COR-L47 (cell line): ENCODE measurements at places on chromosomes 12 and 14.

DNA sequence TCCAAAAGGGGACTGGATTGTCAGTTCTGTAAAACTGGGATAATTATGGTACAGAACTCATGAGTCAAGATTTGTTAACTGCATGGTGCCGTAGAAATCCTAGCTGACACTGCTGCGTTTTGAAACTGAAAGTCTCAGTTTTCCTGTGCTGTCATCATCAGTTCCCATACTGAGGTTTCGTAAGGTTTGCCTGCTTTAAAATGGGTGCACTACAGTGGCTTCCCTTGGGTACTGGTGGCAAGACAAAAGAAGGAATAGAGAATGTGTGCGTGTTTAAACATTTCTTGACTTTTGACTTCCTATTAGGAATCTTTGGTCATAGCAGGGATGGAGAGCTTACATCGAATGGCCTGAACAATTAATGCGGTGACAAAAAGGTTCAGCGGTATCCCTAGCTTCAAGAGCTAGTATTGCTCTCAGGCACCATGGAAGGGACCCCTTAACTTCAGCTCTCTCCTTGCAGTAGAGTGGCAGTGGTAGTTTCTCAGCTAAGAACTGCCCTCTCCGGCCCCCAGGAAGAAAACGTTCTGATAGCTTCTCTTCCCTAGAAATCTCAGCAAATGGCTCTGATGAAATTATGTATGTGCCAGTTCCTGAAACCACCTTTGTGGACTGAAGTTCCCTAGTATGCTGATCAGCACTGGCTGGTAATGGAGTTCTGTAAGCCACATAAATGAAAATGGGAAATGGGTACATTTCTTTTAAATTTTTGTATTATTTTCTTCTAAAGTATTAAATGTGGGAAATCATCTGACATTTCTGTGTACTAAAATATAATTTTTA lies 28.9 kb downstream of the ANO6 start:
- DNase-seq, result no peak

DNA sequence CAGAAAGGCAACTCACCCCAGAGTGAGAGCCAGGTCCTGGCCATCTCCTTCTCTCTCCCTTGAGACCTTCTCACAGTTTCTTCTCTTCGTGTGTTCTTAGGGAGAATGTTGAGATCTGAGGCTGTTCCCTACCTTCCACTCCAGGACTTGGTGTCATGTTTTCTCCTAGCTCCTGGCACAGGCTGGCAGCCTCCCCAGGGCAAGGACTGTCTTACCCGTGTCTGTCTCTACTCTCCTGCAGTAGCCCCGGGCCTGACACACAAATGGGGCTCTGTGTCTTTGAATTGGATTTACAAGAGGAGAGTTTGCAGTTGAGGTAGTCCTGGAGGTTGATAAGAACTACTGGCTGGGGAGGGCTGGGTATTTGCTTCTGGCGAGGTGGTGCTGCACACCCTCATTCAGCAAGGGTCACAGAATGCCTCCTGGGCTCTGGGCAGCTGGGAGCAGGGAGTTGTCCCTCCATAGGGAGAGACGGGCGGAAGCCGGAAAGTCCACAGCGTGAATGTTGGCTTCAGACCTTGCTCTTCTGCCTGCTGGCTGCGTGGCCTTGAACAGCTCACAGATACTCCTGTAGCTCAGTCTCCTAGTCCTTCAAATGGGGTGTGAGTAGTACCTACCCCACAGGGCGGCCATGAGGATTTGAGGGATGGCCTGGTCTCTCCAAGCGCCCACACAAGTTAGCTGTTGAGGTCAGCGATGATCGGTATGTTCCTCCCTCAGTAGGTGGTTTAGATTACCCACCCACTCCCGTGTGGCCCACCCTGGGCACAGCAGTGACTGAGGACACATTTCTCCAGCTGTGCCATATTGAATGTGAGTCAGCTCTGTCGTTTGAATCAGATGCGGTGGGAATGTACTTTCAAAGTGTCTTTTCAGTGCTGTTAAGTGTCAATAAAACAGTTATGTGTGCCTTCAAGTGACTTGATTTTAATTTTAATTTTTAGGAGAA lies 10.2 kb downstream of the EP400 start:
- no peak for DNase-seq

- peak; percentile 29 for DNase-seq
Observed at GRCh38 chr14:100305324-100306100, 732 bp downstream of the SLC25A29 start.

GRCh38 chr14:100072783-100073346 lies 7.6 kb downstream of the EVL start:
- DNase-seq, result no peak

DNA sequence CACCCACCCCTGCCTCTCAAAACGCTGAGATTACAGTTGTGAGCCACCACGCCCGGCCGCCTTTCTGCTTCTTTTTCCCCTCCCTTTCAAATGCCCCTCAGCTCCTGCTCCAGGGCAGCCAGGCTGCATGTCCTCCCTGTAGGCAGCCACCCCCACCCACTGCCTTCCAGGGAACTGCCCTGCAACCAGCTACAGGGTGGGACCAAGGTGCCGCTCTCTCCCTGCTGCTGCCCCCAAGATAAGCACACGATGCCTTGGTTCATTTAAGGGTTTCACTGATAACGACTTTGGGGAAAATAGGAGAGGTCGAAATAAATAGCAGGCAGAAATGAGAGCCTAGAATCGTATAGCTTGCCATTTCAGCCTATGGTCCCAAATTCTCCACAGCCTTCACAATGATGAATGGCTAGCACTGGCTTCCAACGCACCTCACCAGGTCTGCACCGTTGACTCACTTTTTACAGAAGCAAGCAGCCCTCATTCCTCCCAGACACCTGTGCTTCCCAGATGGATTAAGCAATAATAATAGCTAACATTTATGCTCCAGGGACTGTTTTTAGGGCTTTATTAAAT lies 40.7 kb downstream of the ATG14 start:
- DNase-seq, result no peak

GRCh38 chr14:61489932-61490331 lies 168.6 kb downstream of the PRKCH start:
- no peak for DNase-seq

DNA sequence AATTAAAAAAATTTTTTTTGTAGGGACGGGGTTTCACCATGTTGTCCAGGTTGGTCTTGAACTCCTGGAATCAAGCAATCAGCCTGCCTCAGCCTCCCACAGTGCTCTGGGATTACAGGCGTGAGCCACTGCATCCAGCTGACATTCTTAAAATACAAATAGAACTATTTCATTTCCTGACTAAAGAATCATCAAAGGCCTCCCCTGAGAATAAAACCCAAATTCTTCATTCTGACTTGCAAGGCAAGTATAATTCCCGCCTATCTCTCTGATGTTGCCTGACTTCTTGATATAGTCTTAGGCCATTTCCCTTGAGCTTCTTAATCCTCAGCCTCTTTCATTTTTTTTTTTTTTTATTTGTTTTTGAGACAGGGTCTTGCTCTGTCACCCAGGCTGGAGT lies 4.4 kb upstream of the BICD1 start:
- no peak for DNase-seq

- no peak for DNase-seq
Observed at GRCh38 chr14:60616461-60616959, 32.8 kb downstream of the SIX1 start.

GRCh38 chr14:68749487-68750475 lies 43.1 kb downstream of the ZFP36L1 start:
- DNase-seq, result no peak

- DNase-seq, result no peak
Observed at GRCh38 chr14:88422919-88423650, 37.6 kb downstream of the SPATA7 start.

GRCh38 chr12:127943481-127944210 lies 323.3 kb upstream of the TMEM132C start:
- no peak for DNase-seq

- no peak for DNase-seq
Observed at GRCh38 chr12:124727264-124727800, 136.3 kb downstream of the SCARB1 start.

DNA sequence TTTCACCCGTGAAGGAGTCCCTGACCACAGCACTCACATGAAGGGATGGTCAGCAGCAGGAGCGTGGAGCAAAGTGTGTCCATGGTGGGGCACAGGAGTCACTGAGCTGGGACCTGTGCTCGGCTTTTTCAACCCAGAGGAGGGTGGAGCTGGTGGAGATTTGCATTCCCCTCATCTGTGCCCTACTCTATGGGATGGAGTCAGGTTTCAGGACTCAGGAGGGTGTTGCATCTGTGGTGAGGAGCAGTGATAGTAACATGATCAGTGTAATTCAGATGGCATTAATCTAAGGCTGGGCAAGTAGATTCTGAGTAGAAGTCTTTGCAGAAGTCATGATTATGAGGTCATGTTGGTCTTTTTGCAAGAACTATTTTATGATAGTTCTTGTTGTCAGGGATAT lies 511.9 kb downstream of the TMEM121 start:
- DNase-seq, result no peak

- DNase-seq, result no peak
Observed at GRCh38 chr12:66539431-66539830, 139.4 kb downstream of the GRIP1 start.

DNA sequence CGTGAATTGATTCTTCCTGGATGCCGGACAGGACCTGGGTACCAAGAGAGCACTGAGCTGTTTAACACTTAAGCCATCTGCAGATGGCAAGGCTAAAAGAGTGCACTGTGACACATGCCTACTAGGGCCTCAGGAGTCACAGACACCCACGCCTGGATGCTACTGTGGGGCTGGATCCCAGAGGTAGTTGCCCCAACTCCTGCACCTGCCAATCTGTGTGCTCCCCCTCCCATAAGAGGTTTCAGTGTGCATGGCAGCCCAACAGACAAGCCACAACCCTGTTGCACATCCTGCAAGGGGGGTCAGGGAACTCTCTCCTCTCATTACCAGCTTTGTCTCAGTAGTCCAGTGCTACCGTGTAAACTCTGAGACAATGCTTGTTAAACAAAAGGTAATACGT lies 169.0 kb downstream of the CEP128 start:
- no peak for DNase-seq

DNA sequence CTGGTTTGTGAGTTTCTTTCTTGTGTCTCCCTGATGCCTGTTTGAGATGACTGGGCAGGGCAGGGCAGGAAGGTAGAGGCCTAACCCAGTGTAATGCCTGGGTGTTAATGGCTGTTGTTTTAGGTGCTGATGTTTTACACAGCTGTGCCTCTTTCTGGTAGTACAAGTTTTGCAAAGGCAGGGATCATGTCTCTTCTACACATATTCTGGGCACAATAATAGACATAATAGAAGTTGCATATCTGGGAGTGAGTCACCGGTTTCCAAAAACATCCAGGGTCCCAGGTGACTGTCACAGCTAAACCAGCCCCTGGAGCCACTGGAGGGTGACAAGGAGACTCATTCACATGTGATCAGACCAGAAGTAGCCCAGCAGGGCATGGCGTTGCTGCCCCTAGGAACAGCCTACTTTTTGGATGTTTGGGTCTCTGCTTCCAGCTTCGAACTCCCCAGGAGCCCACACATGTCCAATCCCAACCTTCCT lies 18.1 kb downstream of the TPCN1 start:
- no peak for DNase-seq

DNA sequence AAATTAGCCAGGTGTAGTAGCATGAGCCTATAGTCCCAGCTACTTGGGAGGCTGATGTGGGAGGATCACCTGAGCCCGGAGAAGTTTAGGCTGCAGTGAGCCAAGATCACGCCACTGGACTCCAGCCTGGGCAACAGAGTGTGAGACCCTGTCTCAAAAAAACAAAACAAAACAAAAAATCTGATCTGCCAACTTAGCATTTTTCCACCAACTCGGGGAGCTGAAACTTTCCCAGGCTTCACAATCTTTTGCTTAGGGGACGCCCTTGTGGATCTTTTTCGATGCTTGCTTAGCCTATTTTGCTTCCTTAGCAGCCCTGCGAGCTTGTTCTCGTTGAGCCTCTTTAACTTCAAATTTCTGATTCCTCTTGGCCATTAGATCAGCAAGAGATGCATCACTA lies 13.8 kb downstream of the CCDC177 start:
- no peak for DNase-seq

- DNase-seq, result no peak
Observed at GRCh38 chr14:55850825-55851241, 267.4 kb upstream of the PELI2 start.

- DNase-seq, result no peak
Observed at GRCh38 chr14:30143627-30144026, 216.0 kb upstream of the PRKD1 start.

DNA sequence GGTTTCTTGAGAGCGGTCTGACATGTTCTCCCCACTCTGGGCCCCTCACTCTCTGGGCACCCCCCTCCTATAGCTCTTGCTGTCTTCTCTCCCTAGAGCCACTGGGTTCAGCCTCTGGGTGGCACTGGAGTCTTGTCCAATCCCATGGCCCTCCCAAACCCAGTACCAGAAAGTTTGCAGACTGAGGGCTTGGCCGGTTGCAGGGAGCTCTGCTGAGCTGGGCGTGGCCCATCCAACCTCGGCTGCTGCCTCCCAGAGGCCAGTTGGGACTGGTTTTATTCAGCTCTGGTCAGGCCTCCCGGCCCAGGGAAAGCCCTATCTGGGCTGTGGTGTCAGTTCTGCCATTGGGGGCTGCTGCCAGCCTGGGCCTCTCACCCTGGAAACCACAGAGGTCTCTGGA lies 37.9 kb downstream of the ISCA2 start:
- DNase-seq, result no peak

DNA sequence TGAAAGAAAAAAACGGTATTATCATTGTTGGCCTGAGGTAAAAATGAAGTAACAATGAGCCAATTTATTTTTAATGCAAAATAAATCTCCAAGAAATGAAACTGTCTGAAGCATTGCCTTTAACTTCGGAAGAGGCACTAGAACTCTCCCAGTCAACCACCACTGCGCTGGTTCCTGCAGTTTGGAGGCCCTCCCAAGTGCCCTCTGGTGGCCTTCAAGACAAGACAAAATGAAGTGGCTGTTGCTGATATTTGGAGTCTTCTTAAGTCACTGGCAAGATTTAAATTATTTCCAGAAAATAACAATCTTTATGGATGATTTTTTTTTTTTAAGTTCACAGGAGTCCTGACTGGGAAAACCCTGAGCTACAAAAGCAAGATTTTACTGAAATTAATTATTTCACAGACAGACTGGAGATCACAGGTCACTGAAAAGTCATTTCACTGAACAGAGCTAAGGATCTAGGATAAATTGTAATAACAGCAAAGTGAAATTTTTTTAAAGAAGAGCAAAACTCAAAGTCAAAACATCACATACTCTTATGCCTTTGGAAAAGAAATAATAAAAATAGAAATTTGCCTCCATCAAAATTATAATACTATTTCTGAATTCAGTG lies 58.2 kb downstream of the DICER1 start:
- DNase-seq, result peak; percentile 75

DNA sequence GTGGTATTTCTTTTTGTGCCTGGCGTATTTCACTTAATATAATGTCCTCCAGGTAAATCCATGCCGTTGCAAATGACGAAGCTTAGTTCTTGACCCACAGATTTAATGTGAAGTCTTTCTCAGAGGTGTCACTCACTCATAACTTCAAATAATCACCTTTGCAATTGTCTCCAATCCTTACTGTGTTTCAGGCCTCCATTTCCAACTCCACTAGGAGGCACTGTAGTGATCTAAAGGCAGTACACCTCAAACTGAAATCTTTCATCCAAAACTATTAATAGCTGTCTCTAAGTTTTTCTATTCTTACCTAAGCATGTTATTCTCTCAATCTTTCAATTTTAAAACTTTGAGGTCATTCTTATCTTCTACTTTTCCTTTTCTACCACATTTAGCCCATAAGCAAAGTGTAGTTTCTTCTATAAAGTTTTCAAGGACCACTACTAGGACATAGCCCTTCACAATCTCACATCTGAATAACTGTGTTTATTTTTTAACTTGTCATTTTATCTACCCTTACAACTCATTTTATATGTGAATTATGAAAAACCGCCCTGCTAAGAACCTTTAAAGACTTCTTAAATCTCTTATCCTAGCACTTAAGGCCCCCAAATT lies 25.5 kb upstream of the FBXO34 start:
- no peak for DNase-seq

- DNase-seq, result no peak
Observed at GRCh38 chr12:89370850-89371249, 18.5 kb upstream of the DUSP6 start.
